ENCODE measurements at places on chromosomes 13 and 19.

- DNase-seq, result no peak
Measured at GRCh38 chr13:29771247-29771646, 79.2 kb downstream of the UBL3 start.

GRCh38 chr19:38917921-38918491 lies 6.0 kb upstream of the CCER2 start:
- DNase-seq, result no peak

DNA sequence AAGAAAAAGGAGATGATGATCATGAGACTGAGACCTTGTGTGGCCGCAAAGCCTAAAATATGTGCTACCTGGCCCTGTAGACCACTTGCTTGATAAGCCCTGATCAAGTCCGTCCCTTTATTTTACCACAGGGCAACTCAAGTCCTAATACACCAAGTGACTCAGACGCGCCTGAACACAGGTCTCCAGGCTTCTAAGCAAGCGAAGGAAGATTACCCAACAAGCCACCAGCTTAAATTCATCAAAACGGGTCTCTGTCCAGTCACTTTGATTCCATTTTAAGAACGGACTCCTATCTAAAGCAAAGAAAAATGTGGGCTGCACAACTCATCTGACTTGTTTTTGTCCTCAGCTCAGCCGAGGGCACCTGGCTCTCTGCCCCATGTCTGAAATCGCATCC lies 26.8 kb downstream of the SLC7A1 start:
- no peak for DNase-seq

DNA sequence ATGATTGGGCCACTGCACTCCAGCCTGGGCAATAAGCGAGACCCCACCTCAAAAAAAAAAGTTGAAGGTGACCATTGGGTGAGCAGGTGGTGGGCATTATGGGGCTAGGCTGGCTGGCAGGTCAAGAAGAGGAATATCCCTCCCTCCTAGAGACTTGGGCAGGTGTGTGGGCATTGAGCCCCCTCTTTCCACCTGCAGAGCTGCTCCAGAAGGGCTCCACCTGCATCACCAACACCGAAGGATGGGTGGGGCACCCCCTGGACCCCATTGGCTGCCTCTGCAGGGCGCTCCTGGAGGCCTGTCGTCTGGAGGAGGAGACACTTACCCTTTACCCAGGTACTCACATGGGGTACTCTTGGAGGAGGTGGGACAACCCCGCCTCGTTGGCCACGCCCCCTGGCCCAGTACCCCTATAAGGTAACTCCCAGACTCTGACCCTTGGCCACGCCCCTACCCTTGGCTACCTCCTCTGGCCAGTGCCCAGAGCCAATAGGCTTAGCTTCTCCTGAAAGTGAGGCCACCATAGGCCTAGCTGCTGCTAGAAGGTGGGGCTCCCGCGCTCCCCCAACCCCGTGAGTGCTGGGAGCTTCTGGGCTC lies 21.9 kb downstream of the ZSWIM4 start:
- peak; percentile 54 for DNase-seq

GRCh38 chr13:109483284-109483683 lies 303.1 kb downstream of the IRS2 start:
- DNase-seq, result no peak

- DNase-seq, result no peak
Measured at GRCh38 chr13:110938662-110939421, 24.0 kb upstream of the ANKRD10 start.

- no peak for DNase-seq
Measured at GRCh38 chr13:40187841-40188591, 478.4 kb downstream of the FOXO1 start.

- no peak for DNase-seq
Measured at GRCh38 chr19:12913011-12913561, 6.0 kb downstream of the SYCE2 start.

All from NCI-H1048 (cell line).